ENCODE measurements at places on chromosomes 16 and 17.
A peak's percentile ranks its signal among the peaks of the same experiment; 100 is the strongest.

DNA sequence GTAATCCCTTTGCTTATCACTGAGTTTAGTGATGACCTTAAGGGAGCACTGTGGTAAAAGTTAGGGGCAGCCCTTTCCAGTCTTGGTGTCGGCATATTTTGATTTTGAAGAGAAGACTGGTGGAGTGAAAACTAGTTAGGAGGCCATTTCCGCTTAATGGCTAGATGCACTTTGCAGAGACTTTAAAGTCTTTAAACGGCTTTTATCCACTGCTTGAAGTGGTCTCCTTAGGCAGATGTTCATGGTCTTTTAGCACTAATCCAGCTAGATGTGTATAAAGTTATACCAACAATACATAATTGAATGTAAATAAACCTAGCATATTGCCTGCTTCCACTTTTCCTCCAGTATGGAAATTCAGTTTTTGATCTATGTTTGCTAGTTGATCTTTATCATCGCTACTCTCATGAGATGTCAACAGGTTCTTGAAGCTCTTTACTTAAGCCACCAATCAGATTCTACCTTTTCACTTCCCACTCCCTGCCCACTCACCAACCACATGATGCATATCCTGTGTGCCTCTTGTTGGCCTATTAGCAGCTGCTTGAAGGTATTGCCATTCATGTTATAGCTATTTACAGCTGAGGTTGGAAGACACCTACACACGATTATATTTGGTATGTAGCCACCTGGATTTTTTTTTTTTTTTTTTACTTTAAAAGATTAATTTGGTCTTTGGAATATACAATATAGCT is 132.0 kb downstream of the NLK start:
- no peak for DNase-seq

- DNase-seq: peak; percentile 87
These were observed 2.7 kb downstream of the CETP start for GRCh38 chr16:56964243-56965148.

GRCh38 chr17:49552070-49552751 is 23.5 kb upstream of the NXPH3 start:
- DNase-seq: peak; percentile 36

- DNase-seq: no peak
These were observed 79.6 kb upstream of the TEKT1 start for GRCh38 chr17:6910987-6911603.

GRCh38 chr17:40538936-40539705 is 26.2 kb downstream of the CCR7 start:
- DNase-seq: no peak

DNA sequence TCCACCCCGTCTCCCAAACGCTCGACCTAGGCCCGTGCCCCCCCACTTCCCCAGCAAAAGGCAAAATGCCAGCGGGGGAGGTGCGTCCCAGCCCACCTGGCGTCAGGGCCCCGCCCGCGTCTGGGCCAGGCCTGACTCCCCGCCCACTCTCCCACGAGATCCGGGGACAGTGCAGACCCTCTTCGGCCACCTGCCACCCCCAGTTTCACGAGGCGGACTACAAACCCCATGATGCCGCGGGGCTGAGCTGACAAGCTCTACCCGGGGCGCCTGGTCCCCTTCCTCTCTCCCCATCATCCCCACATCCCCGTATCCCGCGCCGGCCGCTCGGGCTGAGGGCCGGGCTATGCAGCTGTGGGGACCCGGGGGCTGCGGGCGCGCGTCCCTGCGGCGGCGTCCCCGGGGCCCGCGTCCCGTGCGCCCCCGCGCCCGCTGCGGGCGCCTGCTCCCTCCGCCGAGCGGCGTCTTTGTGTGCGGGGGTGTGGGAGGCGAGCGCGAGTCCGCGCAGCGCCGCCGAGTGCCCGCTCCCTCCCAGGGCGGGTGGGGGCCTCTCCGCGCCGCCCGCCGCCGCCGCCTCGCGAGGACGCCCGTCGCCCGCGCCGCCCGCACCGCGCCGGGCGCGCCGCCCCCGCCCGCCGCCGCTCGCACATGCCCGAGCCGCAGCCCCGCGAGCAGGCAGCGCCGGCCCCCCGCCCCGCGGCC is at the start of gene ANKRD13B:
Gene ANKRD13B, plus strand, starts transcription at position 283 of the 702 bp plus-strand sequence. CDS start 490 bp downstream, outside the sequence.
- peak; percentile 87 for DNase-seq

DNA sequence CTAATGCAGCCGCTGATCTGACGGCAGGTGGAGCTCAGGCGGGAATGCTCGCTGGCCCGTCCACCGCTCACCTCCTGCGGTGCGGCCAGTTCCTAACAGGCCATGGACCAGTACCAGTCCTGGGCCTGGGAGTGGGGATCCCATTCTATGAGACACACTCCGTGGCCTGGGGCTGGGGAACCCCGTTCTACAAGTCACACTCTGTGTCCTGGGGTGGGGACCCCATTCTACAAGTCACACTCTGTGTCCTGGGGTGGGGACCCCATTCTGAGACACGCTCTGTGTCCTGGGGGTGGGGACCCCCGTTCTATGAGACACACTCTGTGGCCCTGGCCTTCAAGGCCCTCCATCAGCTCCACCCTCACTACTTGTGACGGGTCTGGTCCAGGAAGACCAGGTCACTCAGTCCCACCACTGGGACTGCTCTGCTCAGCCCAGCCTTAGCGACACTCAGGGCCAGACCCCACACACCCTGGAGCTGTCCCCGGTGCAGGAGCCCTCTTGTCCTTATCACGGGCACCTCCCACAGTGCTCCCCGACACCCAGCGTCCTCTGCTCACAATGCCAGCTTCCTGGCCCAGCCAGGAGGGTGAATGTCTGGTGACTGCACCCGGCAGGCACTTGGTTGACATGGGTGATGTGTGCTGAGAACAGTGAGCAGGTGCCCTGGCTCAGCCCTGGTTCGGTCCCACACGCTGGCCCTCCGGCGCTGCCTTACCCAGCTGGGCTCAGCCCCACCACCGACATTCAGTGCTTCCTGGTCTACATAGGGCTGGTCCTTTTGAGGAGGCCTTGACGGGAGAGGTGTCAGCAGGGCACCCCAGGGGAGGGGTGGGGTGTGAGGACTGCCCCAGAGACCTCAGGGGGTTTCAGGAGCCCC is 89.1 kb downstream of the TBC1D16 start:
- DNase-seq: no peak

DNA sequence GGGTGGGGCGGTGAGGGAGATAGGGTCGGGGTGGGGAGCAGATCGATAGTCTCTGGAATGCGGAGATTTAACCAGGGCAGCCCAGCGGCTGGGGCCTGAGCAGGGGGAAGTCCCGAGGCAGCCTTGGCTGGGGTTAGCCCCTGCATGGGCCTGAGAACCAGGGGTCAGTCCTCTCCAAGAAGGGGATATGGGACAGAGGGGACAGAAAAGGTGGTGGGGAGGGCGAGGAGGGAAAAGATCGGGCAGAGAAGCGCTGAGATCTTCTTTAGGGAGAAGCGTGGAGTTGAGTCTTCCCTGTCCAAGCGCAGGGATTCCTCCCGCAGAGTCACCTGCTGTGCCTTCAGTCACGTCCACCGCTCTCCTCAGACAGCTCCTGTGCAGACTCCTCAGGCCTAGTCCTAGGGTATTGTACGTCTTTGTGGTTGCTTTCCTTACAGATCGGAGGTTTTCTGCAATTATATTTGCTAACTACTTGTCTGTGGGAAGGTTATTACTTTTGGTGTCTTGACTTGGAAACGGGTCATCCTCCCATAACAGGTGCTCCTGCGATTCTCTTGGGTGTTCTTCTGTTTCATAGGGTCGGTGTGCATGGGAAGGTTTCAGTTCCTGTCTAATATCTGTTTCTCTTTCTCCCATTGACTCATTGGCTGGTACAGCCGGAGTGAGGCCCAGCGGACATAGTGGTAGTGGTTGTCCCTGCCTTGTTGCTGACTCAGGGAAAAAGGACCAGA is 952 bp downstream of the CD300A start:
- DNase-seq: no peak

DNA sequence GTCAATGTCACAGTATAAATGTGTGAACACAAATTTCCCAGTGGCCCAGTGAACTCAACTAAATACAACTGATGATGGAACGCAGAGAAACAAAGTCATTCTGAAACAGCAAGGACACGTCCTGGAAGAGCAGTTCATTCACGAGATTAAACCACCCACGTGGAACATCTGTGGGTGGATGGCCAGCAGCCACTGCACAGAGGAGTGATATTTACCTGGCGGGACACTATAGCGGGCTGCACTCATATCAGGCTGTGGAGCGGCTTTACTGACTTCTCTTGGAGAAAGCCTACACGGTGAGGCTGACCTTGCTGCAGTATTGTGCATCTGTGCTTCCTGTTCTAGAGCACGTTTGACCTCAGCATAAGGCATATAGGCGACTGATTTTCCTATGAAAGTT is 87.3 kb downstream of the TTC19 start:
- DNase-seq: no peak

DNA sequence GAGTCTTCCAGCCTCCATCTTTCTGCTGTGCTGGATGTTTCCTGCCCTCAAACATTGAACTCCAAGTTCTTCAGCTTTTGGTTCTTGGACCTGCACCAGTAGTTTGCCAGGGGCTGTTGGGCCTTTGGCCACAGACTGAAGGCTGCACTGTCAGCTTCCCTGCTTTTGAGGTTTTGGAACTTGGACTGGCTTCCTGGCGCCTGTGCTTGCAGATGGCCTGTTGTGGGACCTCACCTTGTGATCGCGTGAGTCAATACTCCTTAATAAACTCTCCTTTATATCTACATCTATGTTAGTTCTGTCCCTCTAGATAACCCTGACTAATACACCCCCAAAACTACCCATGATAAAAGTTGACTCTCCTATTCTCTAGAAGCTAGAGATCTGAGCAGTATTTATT is 7.6 kb upstream of the CD300A start:
- DNase-seq: no peak

DNA sequence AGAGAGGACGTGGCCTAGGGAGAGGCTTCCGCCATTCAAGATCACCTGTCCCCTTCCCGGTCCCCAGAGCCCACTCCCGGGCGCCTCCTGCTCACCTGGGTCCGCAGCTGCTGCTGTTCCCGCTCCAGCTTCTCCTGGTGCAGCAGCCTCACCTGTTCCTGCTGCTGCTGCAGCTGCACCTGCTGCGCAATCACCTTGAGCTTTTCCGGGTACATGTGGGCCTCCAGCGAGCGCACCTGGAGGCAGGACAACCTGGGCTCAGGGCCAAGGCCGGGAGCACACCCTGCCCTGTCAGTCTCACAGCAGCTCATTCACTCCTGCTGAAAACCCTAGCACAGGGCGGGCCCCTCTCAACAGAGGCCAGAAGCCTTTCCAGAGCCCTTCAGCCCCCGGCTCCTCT is 12.5 kb downstream of the TFAP4 start:
- DNase-seq: no peak

DNA sequence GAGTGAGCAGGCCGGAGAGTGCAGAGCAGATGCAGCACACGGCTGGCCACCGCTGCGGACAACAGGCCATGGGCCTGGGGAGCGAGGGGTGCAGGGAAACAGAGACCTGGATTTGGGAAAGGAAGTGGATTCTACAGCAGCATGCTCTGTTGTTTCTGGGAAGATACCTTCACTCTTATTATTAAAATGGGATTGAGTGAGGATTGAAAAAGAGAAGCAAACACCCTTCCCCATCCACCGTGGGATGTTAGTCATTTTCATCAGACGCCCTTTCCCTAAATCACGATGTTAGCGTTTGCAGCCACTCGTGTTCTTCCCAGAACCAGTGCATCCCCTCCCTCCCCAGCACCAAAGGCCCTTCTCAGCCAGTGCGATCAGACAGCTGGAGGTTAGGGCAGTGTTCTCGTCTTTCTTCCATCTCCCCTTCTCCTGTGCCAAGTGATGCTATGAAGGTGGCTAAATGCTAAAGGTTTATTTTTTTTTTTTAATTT is 196.5 kb upstream of the CHMP6 start:
- DNase-seq: no peak

- peak; percentile 75 for DNase-seq
These were observed 39.0 kb upstream of the SEC14L1 start for GRCh38 chr17:77101521-77102410.

GRCh38 chr16:85832570-85833218 is 33.2 kb downstream of the COX4I1 start:
- no peak for DNase-seq

DNA sequence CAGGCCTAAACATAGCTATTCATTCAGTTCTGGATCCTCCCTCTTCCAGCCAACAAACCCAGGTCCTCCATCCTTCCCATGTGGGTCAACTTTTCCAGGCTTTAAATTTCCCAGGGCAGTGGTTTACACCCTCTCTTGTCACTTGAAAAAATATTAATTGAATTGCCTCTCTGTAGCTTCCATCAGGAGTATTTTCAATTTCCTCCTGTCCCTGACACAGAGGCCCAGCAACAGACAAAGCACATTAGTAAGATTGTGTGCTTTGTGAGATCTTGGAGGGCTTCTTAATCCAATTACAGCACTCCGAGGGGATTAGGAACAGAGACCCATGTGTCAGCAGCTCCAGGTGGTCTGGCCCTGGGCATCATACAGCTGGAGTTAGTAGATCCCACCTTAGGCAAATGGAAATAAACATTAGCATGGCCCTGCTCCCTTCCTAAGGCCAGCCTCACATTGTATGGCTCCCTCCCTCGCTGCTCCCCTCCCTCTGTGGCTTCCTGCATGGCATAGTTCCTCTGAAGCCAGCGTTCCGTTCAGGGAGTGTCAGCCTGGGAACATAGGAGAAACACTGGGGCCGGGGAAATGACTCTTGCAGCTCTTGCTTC is 132.7 kb upstream of the HSBP1 start:
- no peak for DNase-seq

DNA sequence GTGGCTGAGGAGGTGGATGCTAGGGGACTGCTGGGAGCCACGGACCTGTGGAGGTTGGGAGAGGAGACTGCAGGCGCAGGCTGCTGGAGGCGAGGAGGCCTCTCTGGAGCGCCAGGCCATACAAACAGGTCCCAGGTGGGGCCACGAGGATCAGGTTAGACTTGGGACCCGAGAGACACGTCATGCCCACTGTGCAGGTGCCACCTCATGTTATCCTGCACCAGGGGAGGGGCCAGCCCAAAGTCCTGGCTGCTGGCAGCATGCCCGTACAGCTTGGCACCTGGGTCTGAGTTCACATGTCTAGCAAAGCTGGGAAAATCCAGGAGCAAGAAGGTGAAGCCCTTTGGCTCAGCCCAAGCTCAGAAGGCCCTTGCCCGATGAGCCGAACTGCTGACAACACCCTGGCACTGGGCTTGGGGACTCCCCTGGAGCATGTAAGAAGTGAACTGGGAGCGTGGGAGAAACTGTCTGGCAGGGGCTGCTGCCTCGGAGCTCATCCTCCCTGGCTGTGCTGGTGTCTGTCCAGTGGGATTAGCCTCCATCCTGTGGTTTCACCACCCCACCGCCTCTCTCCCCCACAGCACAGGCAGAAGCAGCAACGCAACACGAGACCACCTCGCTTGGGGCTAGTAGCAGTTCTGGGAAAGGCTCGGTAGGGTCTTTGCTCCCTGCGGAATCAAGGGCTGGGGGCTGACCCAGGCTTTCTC is 5.3 kb downstream of the ARHGDIA start:
- DNase-seq: peak; percentile 31

DNA sequence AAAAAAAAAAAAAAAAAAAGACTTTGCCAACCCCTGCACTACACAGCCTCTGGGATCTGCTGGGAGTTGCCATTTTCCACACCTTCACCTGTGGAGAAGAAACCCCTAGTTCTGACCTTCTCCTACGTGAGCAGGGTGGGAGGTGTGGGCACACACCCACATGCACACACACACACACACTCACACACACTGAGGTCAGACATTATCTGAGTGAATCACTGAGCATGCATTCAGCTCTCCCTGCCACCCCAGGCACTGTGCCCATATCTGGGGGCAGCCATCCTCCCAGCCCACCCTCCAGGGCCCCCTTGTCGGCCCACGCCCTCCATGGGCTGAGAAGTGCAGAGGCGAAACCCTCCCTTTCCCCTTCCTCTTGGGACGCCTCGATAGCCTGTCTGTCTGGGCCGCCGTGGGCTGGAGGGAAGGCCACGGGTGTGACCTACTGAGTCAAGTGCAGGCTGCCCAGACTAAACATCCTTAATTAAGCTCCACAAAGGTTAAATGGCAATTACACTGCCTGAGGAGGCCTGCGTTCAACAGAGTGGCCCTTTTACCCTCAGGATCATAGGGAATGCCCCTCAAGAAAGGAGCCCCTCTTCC is 143.8 kb downstream of the C16orf95 start:
- no peak for DNase-seq

All from D341Med (cell line).